ENCODE measurements at places on chromosomes 1 and 21.

GRCh38 chr21:40846103-40846502 is 855 bp downstream of the DSCAM start:
- DNase-seq, result no peak

GRCh38 chr1:29425631-29426030 is 189.3 kb downstream of the PTPRU start:
- DNase-seq, result no peak

DNA sequence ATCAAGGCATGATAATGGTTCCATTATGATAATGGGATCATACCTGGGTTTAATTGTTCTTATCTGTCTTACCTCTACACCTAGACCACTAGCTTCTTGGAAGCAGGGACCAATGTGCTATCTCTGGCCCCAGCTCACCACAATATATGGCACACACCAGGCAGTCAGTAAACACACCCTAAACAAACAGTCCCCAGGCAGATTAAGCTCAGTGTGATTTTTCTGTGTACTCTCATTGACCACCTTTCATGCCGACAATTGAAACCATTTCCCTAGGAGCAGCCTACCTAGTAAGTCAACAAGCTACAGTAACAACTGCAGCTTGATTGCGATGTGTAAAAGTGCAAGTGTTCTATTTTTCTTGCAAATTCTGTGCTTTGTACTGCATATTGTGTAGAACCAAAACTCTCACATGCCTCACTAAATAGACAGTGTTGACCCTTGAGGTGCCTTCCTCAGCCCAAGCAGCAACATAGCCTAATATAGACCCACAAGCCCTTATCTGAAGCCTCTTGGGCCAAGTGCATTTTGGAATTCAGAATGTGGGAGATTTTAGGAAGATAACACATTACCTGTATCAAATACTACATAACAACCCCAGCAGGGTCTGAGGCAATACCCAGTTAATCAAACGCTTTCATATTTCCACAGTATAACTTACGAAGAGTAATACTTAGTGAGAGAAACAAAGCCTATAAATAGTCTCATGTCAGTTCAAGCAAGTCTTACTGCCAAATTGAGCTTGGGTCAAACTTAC is 32.0 kb downstream of the INPP5B start:
- DNase-seq, result no peak

DNA sequence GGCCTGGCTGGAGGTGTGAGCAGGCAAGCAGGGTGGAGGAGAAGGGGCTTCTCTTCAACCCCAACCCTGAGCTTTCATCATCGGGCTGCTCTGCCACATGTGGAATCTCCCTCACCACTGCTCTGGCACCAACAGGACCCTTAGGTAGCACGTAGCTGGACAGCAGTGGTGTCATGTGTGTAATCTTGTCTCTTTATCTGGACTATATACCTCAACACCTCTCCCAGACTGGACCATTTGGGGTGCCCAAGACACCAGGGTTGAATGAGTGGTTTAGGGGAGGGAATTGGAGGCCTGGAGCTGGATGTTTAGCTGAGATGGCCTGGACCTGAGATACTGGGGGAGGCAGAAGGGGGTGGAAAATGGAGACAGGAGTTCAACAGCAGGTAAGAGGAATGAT is 63.0 kb downstream of the UBE2T start:
- no peak for DNase-seq

DNA sequence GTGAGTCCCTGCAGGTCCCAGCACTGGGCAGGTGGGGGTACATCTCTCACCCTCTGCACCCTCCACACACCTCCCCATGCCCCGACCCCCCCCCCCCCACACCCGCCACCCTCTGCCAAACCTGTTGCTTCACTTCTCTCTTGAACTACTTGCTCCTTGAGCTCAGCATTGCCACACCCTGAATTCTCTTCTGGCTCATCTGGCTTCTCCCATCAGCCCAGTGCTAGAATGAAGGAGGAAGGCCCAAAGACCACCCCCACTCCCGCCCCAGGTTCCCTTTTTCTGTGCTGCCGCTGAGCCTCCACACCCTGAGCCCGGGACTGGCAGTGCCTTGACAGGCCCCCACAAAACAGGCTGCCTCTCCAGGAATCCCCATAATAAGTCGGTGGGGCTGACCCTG is 6.4 kb upstream of the TNNI1 start:
- no peak for DNase-seq

DNA sequence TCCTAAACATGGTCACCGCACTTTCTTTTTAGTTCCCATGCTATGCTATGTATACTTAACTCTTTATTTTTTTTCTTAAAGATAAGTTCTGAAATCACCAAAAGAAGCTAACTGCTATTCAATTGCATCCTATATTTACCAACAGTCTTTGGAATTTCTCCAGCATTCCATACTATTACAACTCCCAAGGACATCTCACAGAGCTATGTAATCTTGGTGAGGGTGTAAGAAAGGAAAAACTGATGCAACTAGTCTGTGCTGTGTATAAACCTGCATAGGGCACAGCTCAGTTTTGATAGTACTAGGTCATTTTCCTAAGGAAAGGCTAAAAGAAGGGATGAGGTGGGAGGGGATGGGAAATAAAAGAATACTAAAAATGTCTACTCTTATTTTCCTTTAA is 78.0 kb downstream of the PTPN14 start:
- DNase-seq, result no peak

DNA sequence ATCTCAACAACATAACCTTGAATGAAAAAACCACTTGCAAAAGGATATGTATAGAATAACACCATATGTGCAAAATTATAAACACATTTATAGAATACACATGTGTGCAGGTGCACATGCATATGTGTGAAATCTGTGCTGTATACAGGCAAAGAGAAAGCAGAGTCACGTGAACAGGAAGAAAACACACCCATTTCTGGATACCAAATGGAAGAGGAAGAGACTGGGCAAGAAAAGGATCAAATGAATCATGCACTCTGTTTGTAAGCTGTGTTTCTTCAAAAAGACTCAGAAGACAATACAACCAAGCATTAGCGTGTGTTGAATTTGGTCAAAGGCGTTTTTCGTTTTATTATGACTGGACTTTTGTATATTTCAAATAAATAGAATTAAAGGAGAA is 111.3 kb upstream of the ERG start:
- DNase-seq, result no peak

- DNase-seq, result no peak
Measured at GRCh38 chr1:10538646-10539355, 64.1 kb downstream of the PEX14 start.

GRCh38 chr1:180145446-180145845 is 9.2 kb upstream of the QSOX1 start:
- DNase-seq, result no peak

- no peak for DNase-seq
Measured at GRCh38 chr1:118982821-118983557, 5.2 kb downstream of the TBX15 start.

DNA sequence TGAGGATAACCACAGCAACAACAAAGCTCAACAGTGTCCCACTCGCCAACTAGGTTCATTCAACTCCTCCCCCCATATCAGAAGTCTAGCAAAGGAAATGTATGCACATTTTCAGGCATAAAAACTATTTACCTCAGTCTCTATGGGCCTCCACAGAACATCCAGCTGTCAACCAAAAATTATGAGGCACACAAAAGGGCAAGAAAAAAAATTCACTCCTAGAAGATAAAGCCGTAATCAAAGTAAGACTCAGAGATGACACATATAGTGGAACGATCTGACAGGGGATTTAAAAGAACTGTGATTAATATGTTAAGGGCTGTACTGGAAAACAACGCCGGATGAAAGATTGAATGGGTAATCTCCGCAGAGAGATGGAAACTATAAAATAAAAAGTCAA is 158.7 kb downstream of the NTPCR start:
- no peak for DNase-seq

- DNase-seq, result no peak
Measured at GRCh38 chr1:21966247-21967000, 10.4 kb upstream of the CELA3B start.

GRCh38 chr1:203368624-203369451 is 17.9 kb upstream of the FMOD start:
- DNase-seq, result no peak

- DNase-seq, result no peak
Measured at GRCh38 chr1:178727014-178727895, 2.2 kb downstream of the RALGPS2 start.

- DNase-seq, result no peak
Measured at GRCh38 chr1:52665006-52665941, 32.3 kb downstream of the SHISAL2A start.

- no peak for DNase-seq
Measured at GRCh38 chr1:113891631-113892220, 4.3 kb upstream of the BCL2L15 start.

DNA sequence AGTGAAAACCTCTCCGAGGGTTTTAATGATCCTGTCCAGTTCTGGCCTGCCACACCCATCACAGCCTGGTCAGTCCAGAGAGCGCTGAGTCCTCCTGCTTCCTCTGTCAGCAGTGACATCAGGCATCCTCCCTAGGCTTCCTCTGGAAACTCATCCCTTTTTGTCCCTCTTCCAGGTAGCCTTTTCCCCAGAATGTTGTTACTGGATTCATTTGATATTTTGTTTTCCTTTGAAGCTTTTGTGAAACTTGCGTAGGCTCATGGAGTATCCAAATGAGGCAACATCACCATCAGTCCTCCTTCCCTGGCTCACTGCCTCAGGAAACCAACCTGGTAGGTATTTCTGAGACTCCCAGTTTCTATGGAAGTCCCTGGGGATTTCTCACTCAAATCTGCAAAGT is 27.0 kb upstream of the IGSF3 start:
- DNase-seq, result no peak

GRCh38 chr1:107250169-107250568 is 109.3 kb downstream of the NTNG1 start:
- no peak for DNase-seq

DNA sequence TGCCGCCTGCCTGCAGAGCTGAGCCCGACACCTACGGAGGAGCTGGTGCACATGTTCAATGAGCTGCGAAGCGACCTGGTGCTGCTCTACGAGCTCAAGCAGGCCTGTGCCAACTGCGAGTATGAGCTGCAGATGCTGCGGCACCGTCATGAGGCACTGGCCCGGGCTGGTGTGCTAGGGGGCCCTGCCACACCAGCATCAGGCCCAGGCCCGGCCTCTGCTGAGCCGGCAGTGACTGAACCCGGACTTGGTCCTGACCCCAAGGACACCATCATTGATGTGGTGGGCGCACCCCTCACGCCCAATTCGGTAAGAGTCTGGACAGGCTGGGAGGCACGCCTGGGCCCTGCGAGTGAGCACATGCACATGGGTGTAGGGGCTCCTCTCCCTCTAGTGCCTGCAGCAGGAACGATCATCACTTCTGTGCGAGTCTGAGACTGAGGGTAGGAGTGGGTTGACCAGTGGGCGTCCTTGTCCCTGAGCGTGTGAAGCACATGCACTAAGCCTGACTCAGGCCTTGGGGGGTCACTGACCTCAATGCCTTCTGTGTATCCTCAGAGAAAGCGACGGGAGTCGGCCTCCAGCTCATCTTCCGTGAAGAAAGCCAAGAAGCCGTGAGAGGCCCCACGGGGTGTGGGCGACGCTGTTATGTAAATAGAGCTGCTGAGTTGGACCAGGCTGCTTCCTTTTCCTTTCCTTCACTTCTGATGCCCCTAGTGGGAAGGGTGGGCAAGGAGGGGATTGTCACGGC is 6.9 kb downstream of the DMAP1 start:
- DNase-seq, result no peak

- DNase-seq, result no peak
Measured at GRCh38 chr1:183987593-183988318, 49.8 kb downstream of the COLGALT2 start.

DNA sequence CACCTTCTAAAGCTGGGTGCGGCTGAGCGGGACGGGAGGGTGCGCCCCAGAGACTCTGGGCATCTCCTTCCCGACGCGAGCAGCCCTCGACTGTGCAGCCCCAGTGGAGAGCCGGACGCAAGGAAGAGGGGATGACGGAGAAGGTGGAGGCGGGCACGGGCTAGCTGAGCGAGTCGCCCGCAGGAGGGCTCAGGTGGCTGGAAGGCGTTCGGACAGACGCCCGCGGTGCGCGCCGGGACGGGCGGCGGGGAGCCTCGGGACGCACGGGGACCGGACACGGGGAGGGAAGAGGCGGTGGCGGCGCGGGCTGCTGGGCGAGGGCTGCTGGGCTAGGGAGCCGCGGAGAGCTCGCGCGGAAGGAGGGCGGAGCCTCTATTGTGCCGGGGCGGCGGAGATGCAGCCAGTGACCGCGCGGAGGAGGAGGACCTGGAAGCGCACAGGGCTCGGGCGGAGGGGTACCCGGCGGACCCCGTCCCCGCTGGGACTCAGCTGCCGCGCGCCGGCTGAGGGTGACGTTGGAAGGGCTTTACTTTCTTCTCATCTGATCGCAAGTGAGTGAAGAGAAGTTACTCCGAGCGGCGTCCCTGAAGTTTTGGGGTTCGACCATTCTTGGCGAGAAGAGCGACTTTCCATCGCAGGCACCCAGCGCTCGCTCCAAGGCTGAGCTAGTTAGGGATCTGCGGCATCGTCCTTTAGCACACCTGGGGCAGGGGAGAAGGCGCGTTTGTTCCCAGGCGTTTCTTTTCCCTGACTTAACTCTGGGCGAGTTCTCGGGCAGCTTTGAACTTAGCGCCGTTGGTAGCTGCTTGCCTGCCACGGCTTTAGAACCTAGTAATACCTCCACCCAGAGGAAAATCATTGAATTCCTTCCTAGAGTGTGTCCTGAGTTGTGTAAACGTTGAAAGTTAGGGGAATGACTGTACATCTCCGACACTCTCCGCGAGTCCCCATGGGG is at the start of gene OLFML2B:
Gene OLFML2B (minus strand): TSS at position 323 of the 955 bp plus-strand sequence. CDS start 439 bp downstream, outside the sequence.
- DNase-seq, result no peak

DNA sequence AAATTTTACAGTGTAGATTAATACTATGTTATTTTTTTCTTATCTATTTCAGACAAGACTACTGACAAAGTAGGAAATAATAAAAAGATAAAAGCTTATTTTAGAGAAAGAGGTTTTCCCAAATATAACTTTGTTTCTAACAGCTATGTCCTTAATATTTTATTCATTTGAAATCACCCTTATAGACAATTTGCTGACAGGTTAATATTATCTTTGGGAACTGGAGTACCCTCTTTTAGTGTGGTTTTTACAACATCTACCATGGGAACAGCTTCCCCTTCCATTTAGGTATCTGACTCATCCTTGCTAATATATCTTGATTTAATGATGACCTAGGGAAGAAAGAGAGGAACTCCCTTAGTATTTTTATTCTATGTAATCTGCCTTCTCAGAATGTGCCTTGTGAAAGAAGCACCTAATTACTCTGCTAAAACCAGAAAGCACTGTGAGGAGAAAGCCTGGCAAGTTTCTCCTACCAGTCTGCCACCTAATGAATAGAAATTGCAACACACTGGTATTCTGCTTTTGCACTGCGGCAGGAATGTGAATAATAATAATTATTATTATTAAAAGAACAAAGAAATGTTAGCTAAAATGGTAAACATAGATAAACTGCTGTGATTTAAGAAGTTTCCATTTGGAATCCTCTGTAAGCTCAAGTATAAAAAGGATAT is 192.8 kb downstream of the PDE4B start:
- no peak for DNase-seq
